RCC 7860 (cell line): ENCODE measurements at places on chromosomes 1 and 21.
A peak's percentile ranks its signal among the peaks of the same experiment; 100 is the strongest.

GRCh38 chr1:82059959-82060358, 259.2 kb downstream of the ADGRL2 start:
- DNase-seq: no peak

DNA sequence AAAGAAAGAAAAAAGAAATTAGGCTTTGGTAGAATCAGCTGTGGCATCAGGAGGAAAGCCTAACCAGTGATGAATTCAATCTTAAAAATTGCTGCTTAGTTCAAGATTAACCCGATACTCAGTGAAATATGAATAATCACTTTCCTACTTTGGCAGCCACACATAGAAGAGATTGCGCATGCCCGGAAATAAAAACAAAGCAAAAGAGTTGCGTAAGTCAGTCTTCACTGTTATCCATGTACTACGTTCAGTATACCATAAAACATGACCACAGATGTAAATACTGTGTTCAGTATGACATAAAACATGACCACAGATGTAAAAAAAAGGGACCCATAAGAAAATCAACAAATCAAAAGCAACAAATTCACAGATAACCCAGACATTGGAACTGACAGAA, 19.2 kb downstream of the CD1D start:
- DNase-seq: no peak

GRCh38 chr1:89763649-89763986, 57.2 kb upstream of the LRRC8D start:
- no peak for DNase-seq

DNA sequence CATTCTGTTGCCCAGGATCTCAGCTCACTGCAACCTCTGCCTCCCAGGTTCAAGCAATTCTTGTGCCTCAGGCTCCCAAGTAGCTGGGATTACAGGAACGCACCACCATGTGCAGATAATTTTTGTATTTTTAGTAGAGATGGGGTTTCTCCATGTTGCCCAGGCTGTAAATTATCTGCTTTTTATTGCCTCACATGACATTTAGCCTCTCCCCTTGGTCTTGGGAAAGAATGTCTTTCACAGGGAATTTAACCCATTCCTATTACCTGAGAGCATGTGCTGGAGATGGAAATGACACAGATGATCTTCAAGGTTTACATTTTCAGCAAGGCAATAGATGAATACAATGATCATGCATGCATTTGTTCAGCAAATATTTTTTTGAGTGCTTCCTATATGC, 75.8 kb downstream of the NID1 start:
- no peak for DNase-seq

GRCh38 chr21:46347791-46348381, 23.9 kb downstream of the PCNT start:
- no peak for DNase-seq

DNA sequence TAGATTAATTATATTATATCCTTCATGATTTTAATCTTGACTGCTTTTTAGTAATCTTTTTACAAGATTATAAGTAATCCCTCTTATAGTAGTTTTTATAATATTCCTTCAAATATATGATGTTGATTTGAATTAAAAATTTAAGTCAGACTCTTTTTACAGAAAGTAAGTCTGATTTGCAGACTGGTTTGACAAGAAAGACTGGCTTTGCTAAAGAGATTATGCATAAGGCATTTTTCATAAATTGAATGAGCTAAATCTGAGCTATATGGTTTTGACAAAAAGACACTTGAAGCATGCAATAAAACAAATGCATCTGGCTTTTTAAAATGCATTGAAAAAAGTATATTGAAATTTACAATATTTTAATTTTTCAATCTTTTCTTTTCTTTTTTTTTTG, 26.3 kb upstream of the CAMK1G start:
- DNase-seq: no peak

- DNase-seq: no peak
Measured at GRCh38 chr1:161910604-161911003, 113.1 kb downstream of the OLFML2B start.

DNA sequence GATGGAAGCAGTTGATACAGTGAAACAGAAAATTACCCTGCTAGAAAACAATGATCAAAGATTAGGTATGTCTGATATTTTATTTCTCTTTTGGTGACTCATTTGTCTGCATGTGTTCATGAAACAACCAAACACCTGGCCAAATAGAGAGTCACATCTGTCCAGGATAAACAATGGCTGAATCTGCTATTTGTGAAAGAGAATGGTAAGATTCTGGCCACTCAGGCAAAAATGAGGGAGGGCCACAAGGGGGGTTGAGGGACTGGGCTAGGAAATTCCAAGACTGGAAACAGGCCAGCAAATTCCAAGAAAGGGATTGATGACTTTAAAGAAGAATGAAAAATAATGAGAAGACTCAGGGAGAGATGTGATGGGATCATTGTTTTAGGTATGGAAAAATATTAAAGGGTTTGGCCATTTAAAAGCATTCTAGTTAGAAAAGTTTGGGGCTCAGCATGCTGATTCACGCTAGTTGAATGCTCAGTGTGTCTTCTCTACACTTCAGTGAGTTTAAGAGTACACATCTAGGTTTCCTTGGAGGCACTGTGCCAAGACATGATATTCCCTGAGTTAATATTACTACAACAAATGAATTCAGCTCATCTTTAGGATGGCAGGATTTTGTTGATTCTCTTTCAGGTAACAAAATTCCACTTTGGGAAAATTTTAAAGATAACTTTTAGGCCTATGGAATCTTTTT, 44.9 kb downstream of the TRAF5 start:
- peak; percentile 67 for DNase-seq

GRCh38 chr1:12144236-12144635, 22.6 kb upstream of the TNFRSF1B start:
- no peak for DNase-seq

DNA sequence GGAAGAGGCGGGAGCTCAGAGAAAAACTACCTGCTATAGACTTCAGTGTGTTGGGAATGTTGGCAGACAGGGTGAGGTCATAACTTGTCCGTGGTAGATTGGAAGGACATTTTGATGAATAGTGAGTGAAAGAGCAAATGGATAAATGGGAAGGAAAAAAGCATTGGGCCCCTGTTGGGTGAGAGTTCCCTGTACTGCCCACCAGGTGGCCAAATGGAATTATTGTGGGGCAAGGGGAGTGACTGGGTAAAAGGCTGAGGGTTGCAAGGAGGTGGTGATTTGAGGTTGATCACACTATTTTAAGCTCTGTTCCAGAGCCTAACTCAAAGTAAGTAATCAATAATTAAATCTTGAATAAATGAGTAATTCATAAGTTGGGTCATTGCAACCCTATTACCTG, 60.4 kb downstream of the MRPS6 start:
- no peak for DNase-seq

GRCh38 chr1:215543191-215543606, 23.9 kb upstream of the KCTD3 start:
- peak; percentile 75 for DNase-seq

GRCh38 chr21:34243562-34243961, 120.2 kb upstream of the KCNE2 start:
- DNase-seq: no peak

GRCh38 chr21:36960676-36961284, 5.7 kb downstream of the HLCS start:
- no peak for DNase-seq

DNA sequence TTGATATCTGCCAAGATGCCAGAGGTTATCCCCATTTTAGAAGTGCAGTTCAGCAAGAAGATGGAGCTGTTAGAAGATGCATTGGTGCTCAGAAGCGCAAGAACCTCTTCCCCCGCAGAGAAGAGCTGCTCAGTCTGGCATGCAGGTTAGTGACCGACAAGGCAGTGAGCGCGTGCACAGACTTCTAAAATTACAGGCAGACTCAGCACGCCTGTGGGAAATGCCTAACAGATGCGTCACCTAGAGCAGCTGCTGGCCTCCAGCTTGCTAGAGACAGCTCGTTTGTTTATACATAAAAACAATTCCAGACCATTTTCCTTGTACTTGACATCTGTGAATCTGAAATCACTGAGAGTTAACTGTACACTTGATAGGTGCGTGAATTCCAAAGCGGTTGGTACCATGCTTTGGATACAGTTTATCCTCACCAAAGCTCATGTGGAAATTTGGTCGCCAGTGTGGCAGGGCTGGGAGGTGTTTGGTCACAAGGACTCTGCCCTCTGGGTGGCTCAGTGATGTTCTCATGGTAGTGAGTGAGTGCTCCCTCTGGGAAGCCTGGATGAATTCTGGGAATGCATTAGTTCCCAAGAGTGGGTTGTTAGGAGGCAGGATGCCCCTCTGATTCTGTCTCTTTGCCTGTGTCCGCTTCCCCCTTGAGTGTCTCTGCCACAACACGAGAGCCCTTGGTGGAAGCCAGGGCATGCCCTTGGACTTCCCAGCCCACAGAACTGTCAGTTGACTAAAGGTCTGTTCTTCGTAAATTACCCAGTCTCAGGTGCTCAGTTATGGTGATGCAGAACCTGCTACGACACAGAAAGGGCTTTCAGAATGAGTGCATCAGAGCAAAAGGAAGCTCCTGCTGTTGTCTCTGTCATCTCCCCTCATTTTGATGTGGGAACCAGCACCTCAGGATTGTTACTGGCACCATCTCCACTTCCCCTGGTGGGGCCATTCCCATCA, 24.4 kb downstream of the SNAP47 start:
- DNase-seq: peak; percentile 70

DNA sequence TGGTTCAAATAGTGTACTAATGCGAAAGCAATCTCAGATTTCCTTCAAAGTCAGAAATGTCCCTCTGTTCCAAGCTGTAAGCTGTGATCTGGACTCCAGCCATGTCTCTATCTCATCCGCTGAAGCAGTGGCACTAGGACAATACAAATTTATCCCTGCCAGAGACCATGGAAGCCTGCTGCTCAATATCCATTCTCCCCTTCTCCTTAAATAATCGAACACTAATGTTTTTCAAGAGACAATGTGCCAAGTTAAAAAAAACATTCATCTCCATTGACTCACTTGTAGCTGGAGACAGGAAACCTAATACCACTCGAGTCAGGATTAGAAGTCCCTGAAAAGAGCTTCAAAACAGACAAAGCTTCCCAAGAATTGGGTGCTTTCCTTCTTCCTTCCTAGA, 38.5 kb upstream of the PGBD5 start:
- no peak for DNase-seq

DNA sequence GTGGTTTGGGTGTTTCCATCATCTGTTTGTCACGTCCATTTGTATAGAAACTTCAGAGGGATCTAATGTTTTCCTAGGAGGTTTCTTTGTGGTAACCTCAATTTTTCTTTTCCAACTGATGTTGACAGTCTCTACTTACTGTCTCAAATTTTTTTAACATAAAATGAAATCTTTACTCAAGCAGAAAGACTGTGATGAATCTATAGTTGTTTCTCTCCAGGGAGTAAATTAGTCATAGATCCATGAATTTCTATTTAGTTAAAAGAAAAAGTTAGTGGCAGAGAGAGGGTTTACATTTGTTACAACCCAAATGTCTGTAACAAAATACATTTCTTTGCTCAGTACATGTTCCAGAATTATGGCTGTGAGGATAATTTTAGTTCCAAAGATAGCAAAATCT, 161.6 kb downstream of the DISP1 start:
- no peak for DNase-seq

DNA sequence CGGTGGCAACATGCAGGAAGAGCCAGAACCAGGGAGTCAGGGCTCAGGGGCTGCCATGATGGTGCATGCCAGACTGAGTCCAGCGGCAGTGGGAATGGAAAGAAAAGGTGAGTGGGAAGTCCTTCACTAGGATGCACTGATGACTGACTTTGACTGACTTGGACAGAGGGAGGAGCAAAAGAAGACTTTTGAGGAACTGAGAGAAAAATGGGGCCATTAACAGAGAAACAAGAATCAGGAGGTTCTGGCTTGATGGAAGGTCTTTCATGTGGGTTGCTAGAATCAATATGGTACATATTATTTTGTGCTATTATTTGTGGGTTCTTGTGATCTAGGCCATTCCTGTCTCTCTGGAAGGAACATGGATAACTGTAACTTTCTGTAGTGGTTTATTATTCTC, 454.6 kb upstream of the PROX1 start:
- no peak for DNase-seq

DNA sequence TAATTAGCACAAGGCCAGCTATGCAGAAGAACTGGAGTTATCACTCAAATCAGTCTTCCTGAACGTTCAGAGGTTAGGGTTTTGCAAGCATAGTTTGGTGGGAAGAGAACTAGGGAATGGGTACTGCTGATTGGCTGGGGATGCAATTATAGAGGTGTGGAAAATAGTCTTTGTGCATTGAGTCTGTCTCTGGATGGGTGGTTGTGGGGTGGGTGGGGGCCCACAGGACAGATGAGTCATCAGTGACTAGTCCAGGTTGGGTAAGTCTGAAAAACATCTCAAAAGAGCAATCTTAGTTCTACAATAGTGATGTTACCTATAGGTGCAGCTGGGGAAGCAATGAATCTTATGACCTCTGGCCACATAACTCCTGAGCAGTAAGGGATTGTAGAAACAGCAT, 89.7 kb upstream of the HMCN1 start:
- DNase-seq: peak; percentile 40

- DNase-seq: peak; percentile 23
Measured at GRCh38 chr1:172041742-172042141, 200.4 kb downstream of the DNM3 start.

DNA sequence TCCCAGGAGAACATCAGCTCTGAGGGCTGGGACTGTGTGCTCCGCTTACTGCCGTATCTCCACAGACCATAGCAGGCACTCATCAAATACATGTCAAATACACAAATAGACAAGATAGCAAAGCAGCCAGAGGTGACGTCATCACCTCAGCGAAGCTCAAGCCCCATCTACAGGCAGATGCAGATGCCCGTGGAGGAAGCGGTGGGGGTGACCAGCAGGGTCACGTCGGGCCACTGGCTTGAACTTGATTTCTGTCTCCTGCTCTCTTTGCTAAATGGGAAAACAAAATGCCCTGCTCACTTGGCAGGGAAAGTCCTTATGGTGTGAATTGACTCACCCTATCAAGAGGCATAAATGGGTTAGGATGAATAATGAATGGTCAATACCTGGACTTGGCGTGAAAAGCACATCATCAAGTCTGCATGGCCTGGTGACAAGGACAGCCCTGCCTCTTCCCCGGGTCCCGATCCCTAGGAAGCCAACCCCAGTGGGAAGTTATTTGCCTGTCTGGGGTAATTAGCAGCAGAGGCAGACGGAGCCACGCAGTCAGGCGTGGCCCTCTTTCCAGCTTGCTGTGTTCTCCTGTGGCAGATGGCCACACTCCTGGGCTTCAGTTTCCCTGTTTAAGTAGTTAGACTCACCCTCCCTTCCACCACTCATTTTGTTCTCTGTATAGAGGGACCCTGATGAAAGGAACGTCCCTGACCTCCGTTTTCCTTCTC, 536.0 kb downstream of the NPHP4 start:
- no peak for DNase-seq

- no peak for DNase-seq
Measured at GRCh38 chr21:33974513-33975468, 59.2 kb upstream of the ATP5PO start.

DNA sequence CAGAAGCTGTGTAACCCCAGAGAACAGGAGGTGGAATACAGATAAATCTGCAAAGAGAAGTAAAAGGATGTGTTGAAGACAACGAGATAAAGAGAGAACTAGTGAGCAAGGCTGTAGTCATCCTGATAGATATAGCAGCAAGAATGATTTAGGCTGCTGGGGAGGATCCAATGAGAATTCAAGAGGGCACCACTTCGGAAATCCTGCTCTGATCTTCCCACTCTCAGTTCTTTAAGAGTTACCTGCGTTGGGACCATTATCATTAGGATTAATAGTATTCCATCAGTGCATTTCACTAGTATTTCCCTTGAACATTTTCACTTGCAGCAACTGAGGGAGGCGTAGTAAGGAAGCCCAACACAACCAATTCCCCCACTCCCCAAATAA, at the start of gene BRINP3:
Gene BRINP3 (minus strand): TSS at position 103 of the 387 bp plus-strand sequence.
- DNase-seq: no peak

- peak; percentile 20 for DNase-seq
Measured at GRCh38 chr21:16192902-16193301, 463.1 kb downstream of the USP25 start.
